SK-N-SH treated with all-trans-retinoic acid at 6 μM for 48 hours (cell line): ENCODE measurements at places on chromosomes 7 and 10.

GRCh38 chr10:11023009-11023953 is 5.6 kb downstream of the CELF2 start:
- no peak for ATAC-seq

DNA sequence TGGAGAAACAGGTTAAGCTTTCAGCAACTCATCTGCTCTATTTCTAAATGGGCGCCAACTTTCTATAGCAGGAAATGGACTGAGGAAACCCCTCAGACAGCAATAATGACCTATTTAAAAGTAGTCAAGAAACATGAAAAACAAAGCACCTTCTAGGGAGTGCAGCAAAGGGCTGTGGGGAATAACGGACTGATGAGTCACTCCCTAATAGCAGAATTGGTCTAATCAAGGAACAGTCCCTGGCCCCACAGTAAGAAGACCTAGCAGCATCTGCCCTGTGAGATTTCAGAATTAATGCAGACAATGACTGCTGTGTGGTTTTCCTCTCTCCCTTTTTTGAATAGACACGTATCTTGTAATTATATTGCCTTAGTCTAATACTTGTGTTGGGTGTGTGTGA is 602.9 kb downstream of the IPMK start:
- no peak for ATAC-seq

DNA sequence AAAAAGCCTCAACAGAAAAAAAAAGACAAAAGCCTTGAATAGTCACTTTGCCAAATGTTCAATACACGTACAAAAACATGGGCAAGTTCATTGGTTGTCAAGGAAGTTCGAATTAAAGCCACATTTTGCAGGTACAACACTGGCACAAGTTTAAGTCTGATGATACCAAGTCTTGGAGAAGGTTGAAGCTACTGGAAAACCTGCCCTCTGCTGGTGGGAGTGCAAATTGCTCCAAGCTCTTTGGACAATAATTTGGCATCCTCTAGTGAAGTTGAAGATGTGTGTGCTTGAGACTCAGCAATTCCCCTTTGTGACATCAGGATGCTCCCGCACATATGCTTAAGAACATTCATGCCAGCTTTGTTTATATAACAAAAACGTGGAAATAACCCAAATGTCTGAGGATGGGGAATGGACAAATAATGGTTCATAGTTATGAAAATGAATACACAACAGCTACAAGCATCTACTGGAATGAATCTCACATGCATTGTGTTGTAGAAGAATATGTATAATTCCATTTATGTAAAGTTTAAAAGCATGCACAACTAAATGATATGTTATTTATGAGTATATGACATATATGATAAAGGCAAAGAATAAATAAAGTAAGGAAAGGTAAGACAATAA is 120.0 kb upstream of the PLPP4 start:
- ATAC-seq = peak; percentile 62

- no peak for ATAC-seq
Measured at GRCh38 chr7:47292832-47293309, 289.0 kb downstream of the TNS3 start.

DNA sequence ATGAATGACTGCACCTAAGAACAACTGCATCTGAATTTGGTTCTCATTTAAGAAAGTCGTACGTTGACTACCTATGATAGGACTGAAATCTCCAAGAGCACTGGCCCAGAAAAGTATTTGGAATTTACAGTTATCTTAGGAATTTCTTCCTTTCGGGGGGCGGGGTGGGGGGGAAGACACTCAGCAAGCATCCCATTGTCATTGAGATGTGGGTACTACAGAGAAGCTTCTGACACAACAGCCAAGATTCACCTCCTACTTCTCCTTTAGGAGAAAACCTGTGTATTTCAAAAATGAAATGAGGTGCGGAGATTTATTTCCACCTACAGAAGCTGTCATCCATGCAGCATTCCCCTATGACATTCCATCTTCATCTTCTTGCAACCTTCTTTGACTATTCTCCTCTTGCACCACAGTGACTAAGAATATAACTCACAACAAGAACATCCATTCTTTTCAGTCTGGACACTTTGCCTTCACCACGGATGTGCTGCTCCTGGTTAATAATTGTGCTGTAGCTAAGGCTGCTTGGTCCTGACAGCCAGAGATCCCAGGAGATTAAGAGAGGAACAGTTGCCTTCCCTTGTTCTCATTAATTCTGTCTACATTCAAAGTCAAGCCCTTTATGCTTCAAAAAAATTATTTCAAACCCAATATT is 98.4 kb upstream of the FRMD4A start:
- ATAC-seq = no peak

- ATAC-seq = no peak
Measured at GRCh38 chr10:97828721-97829120, 20.9 kb upstream of the GOLGA7B start.

- ATAC-seq = peak; percentile 62
Measured at GRCh38 chr7:93202594-93203250, 23.5 kb downstream of the HEPACAM2 start.

- peak; percentile 38; the same call in 2 of the 3 replicates for ATAC-seq
Measured at GRCh38 chr7:80039251-80039884, 95.3 kb upstream of the GNAI1 start.

DNA sequence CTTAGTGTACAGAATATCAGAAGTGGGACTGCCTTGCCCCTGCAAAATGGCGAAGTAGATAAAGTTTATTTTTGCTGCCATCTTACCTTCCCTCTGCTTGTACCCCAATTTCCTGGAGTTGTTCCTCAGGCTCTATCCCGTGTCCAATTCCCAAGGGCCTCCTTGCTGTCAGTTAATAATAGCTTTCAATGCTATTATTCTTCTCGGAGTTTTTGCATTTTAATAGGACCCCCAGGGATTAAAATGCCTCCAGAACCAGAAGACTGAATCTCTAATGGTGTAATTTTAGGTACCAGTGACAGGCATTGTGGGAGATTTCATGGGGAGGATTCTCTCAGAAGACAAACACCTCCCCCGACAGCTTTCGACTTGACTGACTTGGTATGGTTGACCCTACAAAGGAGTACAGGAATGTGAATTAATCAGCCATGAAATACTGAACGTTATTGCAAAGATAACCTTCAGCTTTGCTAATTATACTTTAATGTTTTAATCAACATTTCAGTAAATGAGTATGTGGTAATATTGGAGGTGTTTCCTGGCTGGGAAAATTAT is 75.2 kb downstream of the ZNF22 start:
- no peak for ATAC-seq
